CD4-positive, alpha-beta T cell treated with Interferon alpha-2 for 1 hour (primary cell): ENCODE measurements at places on chromosomes 7 and 10.

DNA sequence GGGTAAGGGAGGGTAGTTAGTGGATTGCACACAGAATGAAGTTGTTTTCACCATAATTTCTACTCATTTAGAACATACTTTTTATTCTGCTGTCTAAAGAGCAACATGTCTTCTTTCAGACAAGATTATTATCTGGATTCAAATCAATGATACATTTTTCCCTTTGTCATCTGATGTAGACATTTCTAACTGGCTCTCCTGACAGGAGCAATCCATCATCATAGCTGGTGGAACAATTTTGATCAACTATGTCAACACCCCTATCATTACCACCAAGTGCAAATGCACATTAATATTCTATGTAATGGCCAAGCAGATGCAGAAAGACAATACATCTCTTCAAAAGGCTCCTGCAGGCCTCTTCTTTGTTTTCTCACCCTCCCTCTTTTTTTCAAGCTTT, 672.9 kb upstream of the LRRTM3 start:
- DNase-seq: no peak

- no peak for DNase-seq
Observed at GRCh38 chr10:116891208-116891607, 41.9 kb downstream of the ENO4 start.

DNA sequence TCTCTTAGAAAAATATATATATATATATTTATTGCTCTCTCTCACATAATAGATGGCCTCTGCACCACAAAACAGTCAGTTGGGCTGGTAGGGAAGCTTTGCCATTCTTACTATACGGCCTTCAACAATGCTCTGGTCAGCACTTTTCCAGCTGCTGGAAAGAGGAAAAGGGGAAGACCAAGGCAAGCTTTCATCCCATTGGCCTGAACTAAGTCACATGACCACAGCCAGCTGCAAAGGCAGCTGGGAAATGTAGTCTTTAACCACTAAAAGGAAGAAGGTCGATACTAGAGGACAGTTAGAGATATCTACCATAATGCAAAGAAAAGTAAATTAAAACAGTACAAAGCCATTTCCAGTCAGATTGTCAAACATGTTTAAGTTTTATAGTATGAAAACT, 58.4 kb upstream of the MACROH2A2 start:
- DNase-seq: peak; percentile 11

DNA sequence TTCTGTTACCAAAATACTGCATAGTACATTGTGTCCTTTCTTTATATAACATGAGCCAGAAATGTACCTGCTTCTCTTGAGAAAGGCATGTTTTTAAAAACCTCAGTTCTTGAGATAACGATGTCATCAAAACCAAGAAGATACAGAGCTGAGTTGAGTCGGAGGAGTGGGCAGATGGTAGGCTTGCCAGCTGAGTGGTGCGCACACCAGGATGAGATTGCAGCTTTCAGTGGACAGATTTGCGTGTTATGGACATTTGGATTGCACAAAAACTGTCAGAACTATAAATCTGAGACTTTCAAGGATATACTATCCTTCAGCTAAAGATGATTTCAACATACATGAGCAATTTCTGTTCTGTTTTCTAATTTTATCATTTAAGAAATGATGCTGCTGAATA, 25.0 kb downstream of the PRKAR2B start:
- DNase-seq: no peak

DNA sequence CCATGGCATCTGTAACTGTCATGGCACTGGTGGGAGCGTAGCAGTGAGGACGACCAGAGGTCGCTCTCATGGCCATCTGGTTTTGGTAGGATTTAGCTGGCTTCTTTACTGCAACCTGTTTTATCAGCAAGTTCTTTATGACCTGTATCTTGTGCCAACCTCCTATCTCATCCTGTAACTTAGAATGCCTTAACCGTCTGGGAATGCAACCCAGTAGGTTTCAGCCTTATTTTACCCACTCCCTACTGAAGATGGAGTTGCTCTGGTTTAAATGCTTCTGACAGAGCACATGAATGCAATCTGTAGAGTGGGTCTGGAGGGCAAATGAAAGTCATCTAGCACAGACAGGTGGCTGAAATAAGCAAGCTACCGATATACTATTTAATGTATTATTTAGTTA, 55.3 kb upstream of the OPN4 start:
- no peak for DNase-seq

- no peak for DNase-seq
Observed at GRCh38 chr7:84509522-84509921, 314.9 kb upstream of the SEMA3A start.

- no peak for DNase-seq
Observed at GRCh38 chr10:63286754-63287264, 153.7 kb downstream of the NRBF2 start.

GRCh38 chr7:49643321-49643720, 130.1 kb upstream of the VWC2 start:
- no peak for DNase-seq

GRCh38 chr7:100190048-100190711, 12.5 kb downstream of the STAG3 start:
- peak; percentile 77 for DNase-seq
